ENCODE measurements at places on chromosomes 12 and 14.

DNA sequence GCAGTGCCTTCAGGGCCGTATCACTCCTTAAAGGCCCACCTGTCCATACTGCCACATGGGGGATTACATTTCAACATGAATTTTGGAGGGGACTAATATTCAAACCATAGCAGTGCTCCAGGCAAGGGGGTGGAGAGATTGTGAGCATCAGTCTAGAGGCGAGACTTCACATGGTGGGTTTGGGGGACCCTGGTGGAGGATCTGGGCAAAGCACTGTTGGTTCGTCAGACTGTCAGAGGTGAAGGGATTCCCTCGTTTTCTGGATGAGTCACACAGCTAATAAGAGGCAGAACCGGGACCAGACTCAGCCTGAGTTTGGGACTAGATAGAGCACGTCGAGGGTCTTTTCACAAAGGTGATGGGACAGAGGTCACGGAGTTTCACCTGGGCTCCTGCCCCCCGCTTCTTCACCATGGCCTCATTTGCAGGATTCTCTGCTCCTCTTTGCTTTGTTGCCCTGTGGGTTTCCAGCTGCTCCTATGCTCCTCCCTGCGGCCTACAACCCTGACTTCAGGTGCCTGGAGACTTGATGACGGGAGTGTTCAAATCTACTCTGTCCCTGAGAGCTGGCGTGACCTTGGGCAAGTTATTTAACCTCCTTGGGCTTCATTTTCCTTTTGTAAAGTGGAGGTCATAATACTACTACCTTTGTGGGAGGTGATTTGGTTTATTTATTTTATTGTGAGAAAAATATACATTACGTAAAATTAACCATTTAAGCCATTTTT lies 41.5 kb downstream of the TEAD4 start:
- DNase-seq = no peak

- DNase-seq = no peak
Measured at GRCh38 chr12:27635349-27635972, 60.8 kb upstream of the REP15 start.

DNA sequence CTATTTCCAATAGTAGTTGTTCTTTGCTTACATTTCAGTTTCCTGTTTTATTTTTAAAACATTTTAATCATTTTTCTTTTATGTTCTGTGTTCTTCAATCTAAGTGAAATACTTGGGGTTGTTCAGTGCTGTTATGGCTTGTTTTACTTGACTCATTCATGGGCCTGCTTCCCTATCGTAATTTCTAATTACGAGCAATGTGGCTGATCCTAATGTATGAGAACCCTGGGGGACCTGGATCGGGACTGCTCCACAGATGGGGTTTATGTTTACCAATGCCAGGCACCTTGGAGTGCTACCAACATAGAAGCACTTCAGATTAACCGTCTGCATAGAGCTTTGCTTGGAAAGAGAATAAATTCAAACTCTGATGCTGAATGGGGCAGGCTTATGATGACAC lies 29.8 kb downstream of the TECPR2 start:
- no peak for DNase-seq

GRCh38 chr14:91891721-91892220 lies 24.4 kb upstream of the TC2N start:
- no peak for DNase-seq

- DNase-seq = no peak
Measured at GRCh38 chr14:35632271-35632670, 98.3 kb downstream of the INSM2 start.

- DNase-seq = no peak
Measured at GRCh38 chr12:99804715-99805114, 157.2 kb downstream of the GARIN6 start.

- no peak for DNase-seq
Measured at GRCh38 chr14:94771906-94772490, 2.1 kb upstream of the GSC start.

DNA sequence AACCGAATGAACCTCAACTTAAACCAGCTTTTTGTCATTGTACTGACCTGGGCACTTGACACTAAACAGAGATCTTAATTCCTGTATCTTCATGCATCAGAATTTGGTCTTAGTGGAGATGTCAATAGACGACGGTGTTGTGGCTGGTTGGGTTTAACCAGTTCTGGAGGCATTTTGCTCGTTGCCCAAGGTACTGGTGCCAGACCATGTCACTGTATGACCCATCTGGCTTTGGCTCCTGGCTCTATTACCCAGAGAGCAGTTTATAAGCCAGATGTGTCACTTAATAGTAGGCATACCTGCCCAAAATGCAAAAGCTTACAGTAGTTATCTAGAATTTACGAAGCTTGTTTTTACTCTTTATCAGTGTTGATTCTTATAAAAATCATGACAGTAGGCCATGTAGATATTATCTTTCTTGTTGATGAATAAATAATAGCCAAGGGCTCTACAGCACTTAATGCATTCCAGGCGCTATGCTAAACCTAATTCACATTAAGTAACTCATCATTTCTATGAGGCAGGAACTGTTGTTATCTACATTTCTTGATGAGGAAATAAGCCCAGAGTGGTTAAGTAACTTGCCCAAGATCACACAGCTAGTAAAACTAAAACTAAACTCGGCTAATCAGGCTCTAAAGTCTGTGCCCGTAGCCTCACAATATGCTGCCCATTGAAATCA lies 179.7 kb upstream of the HIF1A start:
- no peak for DNase-seq

DNA sequence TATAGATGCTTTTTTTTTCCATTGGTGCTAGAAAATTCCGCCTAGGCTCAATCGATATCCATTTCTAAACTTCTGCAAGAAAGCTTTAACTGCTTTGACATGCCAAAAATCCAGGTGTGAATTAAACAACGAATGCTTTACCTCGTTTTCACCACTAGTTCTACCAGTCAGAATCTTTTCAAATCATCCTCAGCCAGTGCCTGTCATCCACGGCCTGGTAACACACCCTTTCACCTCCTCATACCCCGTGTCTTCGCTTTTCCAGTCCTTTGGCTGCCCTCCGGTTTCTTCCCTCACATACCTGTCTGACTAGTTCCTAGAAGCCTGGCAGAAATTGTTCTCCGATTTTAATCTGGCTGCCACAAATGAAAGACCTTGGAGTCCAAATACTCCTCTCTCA lies 1.4 kb upstream of the PHC1 start:
- DNase-seq = no peak

DNA sequence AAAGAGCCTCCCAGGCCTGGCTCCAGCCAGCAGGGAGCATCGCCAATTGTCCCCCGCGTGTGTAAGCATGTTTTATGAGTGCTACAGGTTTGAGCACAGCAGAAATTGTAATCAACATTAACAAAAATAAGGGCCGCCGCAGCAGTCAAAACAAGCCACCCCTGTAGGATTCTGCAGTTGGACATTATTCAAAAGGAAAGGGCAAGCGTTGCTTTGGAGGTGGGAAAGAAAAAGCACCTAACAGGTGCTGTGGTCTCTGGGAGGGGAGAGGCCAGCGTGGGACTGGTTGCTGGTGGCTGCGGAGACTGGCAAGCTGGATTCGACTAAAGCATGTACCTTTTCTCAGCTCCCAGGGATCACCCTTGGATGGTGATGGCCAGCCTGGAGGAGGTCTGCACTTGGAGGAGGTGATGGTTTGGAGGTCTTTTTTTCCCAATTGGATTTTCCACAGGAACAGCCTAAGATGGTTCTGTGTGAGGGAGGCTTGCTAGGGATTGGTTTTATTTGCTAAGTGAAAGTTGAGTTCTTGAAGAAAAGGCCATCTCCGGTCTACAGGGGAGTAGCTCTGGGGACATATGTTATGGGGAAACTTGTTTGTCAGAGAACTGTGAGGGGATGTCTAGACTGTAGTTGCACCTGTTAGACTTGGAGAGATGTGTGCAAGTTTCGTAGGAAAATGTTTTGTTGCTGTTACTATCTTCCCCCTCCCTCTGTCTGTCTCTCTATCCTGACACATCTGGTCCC lies 2.0 kb downstream of the DYRK2 start:
- DNase-seq = no peak
